ENCODE measurements at places on chromosomes 12 and 14. TPM values are rescaled to one million over a fixed set of nuclear protein-coding genes. Genes with fewer than 3 reads are reported as not detected.

- no peak for DNase-seq
Observed at GRCh38 chr12:130989391-130989790, 35.7 kb downstream of the ADGRD1 start.

GRCh38 chr12:131258398-131258797 is 304.7 kb downstream of the ADGRD1 start:
- DNase-seq: no peak

Gene TTC6
- polyA plus RNA-seq: not detected

- DNase-seq: no peak
Observed at GRCh38 chr12:51124504-51124903, 41.1 kb upstream of the CSRNP2 start.

Gene SSTR1
- polyA plus RNA-seq: not detected

DNA sequence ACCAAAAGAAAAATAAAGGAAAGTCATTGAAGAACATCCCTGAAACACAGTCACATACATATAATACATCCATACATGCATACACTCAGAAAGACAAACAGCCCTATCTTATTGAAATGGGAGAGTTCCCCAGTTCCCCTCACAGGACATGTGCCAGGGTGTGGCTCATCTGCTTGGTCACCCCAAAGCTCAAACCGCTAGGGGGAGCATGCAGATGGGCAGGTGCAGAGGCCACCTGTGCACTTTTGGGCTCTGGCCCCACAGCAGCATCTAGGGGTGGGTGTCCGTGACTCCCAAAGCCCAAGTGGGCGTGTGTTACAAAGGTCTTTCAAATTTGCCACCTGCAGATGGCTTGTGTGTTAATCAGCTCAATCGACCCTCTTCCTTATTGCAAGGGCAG is 75.2 kb downstream of the CMAS start:
- peak; percentile 29 for DNase-seq

GRCh38 chr12:64600164-64600561 is 10.1 kb upstream of the RASSF3 start:
- DNase-seq: no peak
